ENCODE measurements at places on chromosomes 6 and 20.

- no peak for DNase-seq
These were observed 70.8 kb downstream of the YTHDF1 start for GRCh38 chr20:63145156-63145555.

DNA sequence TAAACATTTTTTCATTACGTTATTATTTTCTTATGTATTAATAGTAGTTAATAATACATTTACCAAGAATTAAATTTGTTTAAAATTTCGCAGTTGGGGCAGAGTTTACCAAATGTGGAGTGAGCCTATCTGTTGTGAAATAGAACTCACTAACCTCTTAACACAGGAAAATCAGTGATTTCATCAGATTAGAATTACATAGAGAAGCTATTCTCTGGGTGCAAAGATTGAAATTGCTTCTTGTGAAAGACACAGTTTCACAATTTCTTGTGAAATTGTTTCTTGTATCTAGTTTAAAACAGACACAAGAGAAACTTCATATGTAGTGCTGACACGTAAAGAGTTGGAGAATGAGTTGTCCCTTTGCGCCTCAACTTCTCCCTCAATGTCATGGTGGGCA is 69.4 kb upstream of the PRL start:
- DNase-seq = no peak

DNA sequence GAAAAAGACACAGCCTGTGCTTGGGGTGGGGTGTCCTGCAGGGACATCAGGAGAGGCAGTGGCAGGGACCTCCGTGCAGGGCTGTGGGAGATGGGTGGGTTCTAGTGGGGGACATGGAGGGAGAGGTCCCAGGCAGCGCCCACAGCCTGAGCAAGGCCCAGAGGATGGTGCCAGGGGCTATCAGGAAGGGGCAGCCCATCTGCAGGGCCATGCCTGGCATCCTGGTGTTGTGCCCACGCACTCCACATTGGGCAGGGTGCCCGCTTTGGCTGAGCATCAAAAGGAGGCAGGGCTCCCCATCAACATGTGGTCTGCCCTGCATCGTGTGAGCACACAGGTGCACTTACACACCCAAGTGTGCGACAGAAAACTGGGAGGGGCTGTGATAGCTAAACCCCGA is 184.3 kb upstream of the SNX9 start:
- DNase-seq = no peak

GRCh38 chr20:41228858-41229257 is 88.7 kb downstream of the ZHX3 start:
- no peak for DNase-seq

DNA sequence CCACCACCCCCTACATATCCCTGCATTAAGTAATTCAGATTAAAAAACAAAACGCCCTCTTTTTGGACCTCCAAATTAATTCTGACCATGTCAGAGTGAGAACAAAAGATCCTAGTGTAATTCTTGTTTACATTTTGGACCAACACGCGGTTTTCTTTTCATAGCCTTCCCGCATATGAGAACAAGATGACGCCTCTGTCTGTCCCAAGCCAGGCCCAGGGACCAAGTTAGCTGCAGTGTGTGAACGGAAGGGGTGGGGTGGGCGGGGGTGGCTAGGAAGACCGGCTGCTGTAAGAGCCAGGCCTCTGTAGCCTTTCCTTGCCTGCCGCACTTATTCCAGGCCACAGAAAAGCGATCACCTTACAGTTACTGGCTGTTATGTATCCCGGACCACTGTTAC is 68.0 kb downstream of the PLCG1 start:
- DNase-seq = no peak

DNA sequence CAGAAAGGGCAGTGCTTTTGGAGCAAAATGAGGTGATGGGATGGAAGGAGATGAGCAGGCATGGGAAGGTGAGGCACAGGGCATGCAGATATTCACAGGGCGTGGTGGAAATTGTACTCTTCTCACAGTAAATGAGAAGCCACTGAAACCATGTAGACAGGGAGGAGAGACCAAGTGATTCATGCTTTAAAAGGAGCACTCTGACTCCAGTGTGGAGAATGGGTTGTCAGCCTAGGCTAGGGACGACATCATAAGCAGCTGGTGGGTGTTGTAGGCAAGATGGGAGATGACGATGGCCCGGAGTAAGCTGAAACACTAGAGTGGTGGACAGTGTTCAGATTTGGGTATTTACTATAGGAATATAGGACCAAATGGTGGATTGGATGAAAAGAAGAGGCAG is 18.4 kb downstream of the PDE7B start:
- DNase-seq = no peak

DNA sequence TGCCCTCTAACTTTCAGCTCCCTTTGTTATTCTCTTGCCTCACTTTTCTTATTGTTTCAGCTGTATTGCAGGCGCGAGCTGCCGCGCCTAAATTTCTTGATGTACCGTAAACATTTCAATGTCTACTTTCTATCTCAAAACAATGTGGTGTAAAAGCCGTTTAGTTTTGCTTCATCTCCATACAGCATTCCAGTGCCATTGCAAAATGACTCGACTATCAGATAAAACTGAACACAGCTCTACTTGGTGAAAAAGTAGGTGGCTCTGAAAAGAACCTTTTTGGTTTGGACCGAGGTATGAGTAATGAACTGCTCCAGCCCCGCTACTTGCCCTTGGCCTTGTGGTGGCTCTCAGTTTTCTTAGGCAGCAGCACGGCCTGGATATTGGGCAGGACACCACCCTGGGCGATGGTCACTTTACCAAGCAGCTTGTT is 74.6 kb downstream of the OR2B2 start:
- no peak for DNase-seq

DNA sequence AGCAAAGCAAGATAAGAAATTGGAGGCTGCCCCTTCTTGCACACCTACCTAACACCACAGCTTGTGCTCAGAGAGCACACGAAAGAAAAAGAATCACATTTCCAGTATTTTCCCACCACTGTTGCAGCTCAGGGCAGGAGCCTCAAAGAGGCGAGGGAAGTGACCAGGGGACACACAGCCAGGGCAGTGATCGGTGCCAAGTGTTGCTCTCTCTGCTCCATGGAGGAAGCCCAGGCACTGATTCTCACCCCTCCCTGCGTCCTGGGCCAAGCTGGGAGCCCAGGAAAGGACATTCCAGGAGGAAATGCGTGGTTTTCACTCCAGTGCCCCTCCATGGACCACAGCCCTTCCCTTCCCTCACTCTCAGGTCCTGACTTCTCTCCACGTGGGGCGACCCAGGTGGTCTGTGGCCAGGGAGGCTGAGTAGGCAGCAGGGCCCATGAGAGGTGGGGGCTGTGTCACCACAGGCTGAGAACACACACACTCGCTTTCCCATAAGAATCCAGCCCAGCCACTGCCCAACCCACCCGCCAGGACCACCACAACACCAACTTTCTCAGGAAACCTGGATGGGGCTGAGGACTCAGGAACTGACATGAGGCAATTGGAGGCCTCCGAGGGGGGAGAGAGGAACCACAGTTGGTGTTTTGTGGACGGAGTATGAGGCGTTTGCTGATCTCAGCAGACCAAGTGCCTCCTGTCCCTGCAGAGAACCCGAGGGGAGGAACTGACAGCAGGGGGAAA is 81.7 kb upstream of the MAFB start:
- no peak for DNase-seq

- no peak for DNase-seq
These were observed 61.4 kb upstream of the UTRN start for GRCh38 chr6:144223686-144224085.

DNA sequence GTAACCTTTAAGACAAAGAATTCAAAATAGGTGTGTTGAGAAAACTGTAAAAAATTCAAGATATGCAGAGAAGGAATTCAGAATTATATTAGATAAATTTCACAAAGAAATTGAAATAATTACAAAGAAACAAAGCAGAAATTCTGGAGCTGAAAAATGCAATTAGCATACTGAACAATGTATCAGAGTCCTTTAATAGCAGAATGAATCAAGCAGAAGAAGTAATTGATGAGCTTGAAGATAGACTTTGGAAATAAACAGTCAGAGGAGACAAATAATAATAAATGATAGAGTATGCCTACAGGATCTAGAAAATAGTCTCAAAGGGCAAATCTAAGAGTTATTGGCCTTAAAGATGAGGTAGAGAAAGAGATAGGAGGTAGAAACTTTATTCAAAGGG is 131.7 kb downstream of the COL21A1 start:
- DNase-seq = no peak

DNA sequence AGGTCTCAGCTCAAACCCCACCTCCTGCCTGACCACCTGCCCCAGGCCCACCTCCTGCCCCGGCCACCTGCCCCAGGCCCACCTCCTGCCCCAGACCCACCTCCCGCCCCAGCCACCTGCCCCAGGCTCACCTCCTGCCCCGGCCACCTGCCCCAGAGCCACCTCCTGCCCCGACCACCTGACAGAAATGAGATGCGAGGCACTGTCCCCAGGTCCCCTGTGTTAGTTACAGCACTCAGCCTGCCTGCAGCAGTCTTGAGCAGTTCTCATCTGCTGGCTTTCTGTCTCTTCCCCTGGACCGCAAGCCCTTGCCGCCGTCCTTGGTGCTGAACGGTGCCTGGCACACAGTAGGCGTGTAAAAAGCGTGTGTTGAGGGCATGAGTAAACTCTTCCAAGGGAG is 79.5 kb downstream of the CDH4 start:
- no peak for DNase-seq
